ENCODE measurements at places on chromosomes 4 and X. TPM values are rescaled to one million over a fixed set of nuclear protein-coding genes. Genes with fewer than 3 reads are reported as not detected.

F11 gene
- total RNA-seq: 0.62 TPM

GSX2 gene
- not detected for total RNA-seq

GRCh38 chr4:80103629-80104028, 30.6 kb upstream of the ANTXR2 start:
- no peak for DNase-seq

DNA sequence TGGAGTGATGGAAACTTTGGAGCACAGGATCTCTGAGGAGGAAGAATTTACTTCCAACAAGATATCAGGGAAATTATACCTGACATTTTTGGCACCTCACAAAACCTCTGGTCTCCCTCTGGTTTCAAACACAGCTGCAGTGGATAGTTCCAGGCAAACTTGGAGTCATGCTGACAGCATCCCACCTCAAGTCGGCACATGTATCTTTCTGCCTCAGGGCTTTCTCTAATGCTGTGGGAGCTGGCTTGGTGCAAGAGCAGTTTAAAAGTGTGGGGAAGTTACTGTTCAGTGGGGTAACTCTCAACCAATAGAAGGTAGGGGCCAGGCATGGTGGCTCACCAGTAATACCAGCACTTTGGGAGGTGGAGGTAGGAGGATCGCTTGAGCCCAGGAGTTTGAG, 207.1 kb upstream of the NHS start:
- peak; percentile 26 for DNase-seq

DNA sequence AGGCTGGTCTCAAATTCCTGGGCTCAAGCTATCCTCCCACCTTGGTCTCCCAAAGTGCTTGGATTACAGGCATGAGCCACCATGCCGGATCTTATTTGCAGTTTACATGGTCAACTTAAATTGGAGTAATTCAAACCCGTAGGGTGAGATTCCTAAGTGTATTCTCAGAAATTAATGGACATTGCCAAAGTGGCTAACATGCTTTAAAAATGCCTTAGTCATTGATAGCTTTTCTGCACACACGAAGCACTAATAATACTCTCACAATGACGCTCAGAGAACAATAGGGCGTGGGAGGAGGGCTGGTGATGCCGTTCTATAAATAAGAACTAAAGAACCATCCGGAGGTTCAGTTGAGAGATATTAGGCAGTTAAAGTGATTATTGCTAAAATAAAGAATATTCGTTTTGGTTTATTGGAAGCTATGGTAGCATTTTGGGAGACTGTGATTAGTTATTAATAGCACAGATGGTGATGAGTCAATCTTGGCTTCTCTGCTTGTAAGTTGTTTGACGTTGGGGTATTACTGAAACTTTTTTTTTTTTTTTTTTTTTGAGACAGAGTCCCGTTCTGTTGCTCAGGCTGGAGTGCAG, 79.1 kb downstream of the TRAPPC11 start:
- DNase-seq: no peak

GRCh38 chr4:105061136-105061696, 85.5 kb upstream of the TET2 start:
- peak; percentile 21 for DNase-seq

- DNase-seq: peak; percentile 59
Measured at GRCh38 chr4:158020734-158021346, 152.0 kb downstream of the GASK1B start.

Data from tongue (tissue), 3 donors.